ENCODE measurements at places on chromosomes 2 and 18. TPM values are rescaled to one million over a fixed set of nuclear protein-coding genes. Genes with fewer than 3 reads are reported as not detected.

GRCh38 chr2:180630756-180631155 is 349.6 kb upstream of the UBE2E3 start:
- no peaks in the 10 kb centered on the region for H3K36me3 ChIP-seq
- no peaks in the 10 kb centered on the region for H3K27me3 ChIP-seq
- H3K4me3 ChIP-seq: no peak overlapping the region

DNA sequence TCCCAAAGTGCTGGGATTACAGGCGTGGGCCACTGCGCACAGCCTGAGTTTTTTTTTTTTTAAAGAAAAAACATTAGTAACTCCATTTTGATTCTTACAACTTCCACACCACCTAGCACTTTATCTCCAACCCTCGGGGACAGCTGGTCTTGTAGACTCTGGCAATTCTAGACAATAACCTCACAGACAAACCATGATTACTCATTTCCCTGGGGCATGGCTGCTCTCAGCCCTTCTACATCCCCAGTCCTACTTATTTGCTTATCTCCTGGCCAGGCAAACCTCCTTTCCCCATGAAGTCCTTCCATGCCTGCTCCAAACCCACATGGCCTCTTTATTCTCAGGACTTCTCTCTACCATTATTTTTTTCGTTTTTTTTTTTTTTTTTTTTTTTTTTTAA is 91.1 kb downstream of the ACTR3 start:
- DNase-seq: peak; percentile 95
- no peak overlapping the region for H3K4me3 ChIP-seq
- H3K27ac ChIP-seq: peak overlapping the region; percentile 68
- H3K36me3 ChIP-seq: peaks cover 9% of the 10 kb centered on the region
- H3K4me1 ChIP-seq: peaks cover 29% of the 10 kb centered on the region
- H3K27me3 ChIP-seq: no peaks in the 10 kb centered on the region

GRCh38 chr2:11701751-11702301 is 31.8 kb upstream of the NTSR2 start:
- no peak overlapping the region for H3K4me3 ChIP-seq
- peak; percentile 75 for DNase-seq
- peaks cover 33% of the 10 kb centered on the region for H3K4me1 ChIP-seq
- no peaks in the 10 kb centered on the region for H3K27me3 ChIP-seq

DNA sequence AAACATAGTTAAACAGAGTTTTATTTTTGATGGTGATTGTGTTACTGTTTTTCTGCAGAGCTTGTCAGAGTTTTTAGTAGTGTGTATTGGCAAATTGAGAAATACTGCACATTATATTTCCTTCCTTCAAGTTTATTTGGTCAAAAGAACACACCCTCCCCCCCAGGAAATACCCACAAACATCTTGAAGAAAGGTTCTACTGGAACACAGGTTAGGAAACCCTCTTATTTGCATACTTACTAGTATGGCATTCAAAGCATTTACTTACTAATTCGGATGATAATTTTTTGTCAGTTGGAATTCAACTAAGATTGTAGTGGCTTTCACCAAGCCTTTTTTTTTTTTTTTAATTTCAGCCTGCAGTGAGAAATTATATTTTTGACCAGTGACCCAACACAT is 9.1 kb downstream of the CAB39 start:
- H3K27me3 ChIP-seq: no peaks in the 10 kb centered on the region
- peaks cover 16% of the 10 kb centered on the region for H3K36me3 ChIP-seq
- H3K4me3 ChIP-seq: no peak overlapping the region

DNA sequence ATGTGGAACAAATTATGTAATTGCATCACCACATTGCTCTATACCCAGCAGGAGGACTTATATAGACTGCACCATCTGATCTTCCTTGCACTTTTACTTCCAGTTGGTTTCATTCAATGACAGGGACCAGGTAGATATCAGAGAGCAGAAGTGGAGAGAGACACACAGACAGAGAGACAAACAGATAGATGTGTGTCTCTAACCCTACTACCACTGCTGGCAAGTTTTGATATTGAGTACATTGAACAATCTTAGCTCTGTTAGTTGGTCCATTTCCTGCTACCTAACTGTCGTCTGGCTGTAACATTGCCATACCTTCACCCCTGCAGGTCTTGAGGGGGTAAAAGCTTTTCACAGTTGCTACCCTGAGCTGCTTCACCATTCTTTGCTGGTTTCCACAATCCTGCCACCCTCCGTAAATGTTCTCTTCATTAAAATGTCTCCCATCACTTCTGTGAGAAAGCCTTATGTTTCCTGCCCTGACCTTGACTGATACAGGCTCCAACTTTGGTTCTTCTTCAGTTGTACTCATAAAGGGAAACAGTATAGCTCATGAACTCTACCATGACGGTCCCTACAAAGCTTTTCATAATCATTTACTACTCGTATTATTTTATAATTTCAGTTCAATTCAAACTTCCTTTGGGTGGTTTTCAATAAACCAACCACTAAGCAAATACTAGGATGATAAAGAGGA is 62.3 kb upstream of the ITGA4 start:
- no peak overlapping the region for H3K4me3 ChIP-seq
- H3K36me3 ChIP-seq: no peaks in the 10 kb centered on the region
- H3K27me3 ChIP-seq: no peaks in the 10 kb centered on the region
- DNase-seq: no peak
- no peak overlapping the region for H3K27ac ChIP-seq

DNA sequence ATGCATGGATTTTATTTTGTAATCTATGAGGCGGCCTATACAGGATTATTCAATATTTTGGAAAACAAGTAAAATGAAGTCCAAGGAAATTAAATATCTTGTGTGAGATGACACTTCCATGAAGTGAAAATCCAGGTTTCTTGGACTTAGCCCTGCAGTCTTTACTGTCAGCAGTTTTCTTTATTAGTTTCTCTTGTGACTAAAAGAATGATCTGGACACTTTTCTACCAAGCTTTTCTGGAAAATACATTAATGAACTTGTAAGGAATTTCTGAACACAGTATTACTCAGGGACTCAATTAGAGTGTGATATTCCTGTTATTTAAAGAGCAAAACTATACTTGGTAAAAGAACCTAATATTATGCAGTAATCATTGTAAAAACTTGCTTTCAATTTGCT is 610.4 kb upstream of the SLC8A1 start:
- H3K27me3 ChIP-seq: no peaks in the 10 kb centered on the region
- H3K36me3 ChIP-seq: no peaks in the 10 kb centered on the region
- no peaks in the 10 kb centered on the region for H3K4me1 ChIP-seq
- no peak overlapping the region for H3K27ac ChIP-seq

- no peak overlapping the region for H3K27ac ChIP-seq
- no peak for DNase-seq
- no peak overlapping the region for H3K4me3 ChIP-seq
- no peaks in the 10 kb centered on the region for H3K27me3 ChIP-seq
Observed at GRCh38 chr18:58723810-58724602, 52.7 kb downstream of the MALT1 start.

GRCh38 chr2:11748018-11748860 is 1.8 kb downstream of the LPIN1 start:
- H3K27ac ChIP-seq: no peak overlapping the region
- peak overlapping the region; percentile 88 for H3K4me3 ChIP-seq
- no peaks in the 10 kb centered on the region for H3K36me3 ChIP-seq
- peaks cover 20% of the 10 kb centered on the region for H3K4me1 ChIP-seq
- H3K27me3 ChIP-seq: no peaks in the 10 kb centered on the region

Gene CYP1B1
- 827 TPM for total RNA-seq

Gene C2orf69
- 20.3 TPM for total RNA-seq

Gene ANKRD30BL
- 0.29 TPM for total RNA-seq

Gene SULT1C3
- not detected for total RNA-seq

Gene HOXD4
- total RNA-seq: 1.2 TPM

Gene PIEZO2
- 46.7 TPM for total RNA-seq

Gene DTNB
- total RNA-seq: 9.8 TPM

Gene KCNK3
- total RNA-seq: not detected

All from osteoblast (primary cell).